ENCODE measurements at places on chromosomes 12 and 14. TPM values are rescaled to one million over a fixed set of nuclear protein-coding genes. Genes with fewer than 3 reads are reported as not detected.

The C3AR1 gene
- not detected for total RNA-seq

- no peaks in the 10 kb centered on the region for H3K4me1 ChIP-seq
- H3K27ac ChIP-seq: no peak overlapping the region
- H3K27me3 ChIP-seq: no peaks in the 10 kb centered on the region
Measured at GRCh38 chr12:87870061-87870460, 159.1 kb downstream of the C12orf50 start.

DNA sequence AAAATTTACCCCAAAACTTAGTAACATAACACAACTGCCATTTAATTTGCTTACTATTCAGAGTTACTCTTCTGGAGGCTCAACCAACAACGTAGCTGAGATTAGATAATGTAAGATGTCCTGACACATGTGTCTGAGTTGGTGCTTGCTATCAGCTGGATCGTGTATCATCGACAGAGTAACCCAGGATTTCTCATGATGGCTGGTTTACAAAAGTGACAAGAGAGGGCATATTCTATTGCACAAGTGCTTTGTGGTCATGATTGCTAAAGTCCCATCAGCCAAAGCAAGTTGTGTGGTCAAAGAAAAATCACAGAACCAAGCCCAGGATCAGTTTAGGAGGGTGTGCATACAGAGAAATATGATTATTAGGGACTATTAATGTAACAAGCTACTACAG lies 73.4 kb downstream of the CAPZA3 start:
- H3K4me1 ChIP-seq: no peaks in the 10 kb centered on the region
- H3K27me3 ChIP-seq: no peaks in the 10 kb centered on the region
- no peaks in the 10 kb centered on the region for H3K36me3 ChIP-seq
- no peak for DNase-seq
- H3K4me3 ChIP-seq: no peak overlapping the region

DNA sequence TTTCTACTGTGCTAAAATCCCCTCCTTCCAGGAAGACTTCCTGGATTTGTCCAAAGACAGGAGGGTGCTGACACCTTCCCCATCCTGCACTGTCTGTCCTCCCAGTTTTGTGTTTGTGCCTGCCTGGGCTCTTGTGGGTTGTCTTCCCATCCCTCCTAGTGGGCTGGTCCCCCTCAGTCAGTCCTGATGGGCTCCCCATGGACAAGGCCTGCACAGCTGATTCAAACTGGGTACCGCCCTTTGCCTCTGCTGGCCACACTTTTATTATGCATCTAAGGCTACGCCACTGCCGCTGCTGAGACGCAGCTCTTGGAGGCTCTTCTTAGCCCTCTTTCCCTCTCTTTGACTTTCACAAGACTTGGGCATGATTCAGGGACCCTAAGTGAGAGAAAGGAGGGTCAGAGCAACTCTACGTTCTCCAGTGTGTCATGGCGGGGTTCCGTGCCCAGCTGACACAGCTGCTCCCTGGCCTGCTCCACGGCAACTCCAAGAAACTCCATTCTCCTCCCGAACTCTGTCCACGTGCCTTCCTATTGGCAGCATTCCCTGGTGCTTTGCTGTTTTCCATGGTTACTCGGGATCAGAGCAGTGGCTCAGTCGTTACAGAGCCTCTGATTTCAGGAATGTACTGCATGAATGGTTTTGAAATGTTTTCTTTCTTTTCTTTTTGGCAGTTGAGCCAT lies 3.8 kb upstream of the KRT85 start:
- no peaks in the 10 kb centered on the region for H3K4me1 ChIP-seq
- no peak overlapping the region for H3K27ac ChIP-seq
- H3K36me3 ChIP-seq: no peaks in the 10 kb centered on the region
- H3K4me3 ChIP-seq: no peak overlapping the region
- H3K27me3 ChIP-seq: no peaks in the 10 kb centered on the region

GRCh38 chr12:114313910-114314309 lies 92.0 kb downstream of the TBX5 start:
- H3K36me3 ChIP-seq: no peaks in the 10 kb centered on the region
- no peak overlapping the region for H3K27ac ChIP-seq

DNA sequence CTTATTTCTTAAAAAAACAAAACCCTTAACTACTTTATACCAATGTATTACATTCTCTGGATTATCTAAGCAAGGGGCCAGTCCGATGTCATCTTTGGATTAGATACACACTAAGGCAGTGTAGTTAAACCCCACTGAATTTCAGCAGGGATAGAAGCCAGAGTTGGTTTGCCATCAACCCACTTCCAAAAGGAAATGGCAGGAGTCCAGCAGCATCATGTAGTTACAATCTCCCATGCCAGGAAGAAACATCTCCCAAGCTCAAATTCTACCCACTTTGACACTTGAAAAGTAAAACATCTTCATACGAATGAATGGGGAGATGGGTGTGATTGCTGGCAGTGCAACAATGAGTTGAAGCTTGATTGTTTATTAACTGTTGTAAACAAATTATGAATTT lies 203.5 kb upstream of the PLXNC1 start:
- no peak overlapping the region for H3K27ac ChIP-seq
- no peak overlapping the region for H3K4me3 ChIP-seq
- H3K36me3 ChIP-seq: no peaks in the 10 kb centered on the region
- no peaks in the 10 kb centered on the region for H3K27me3 ChIP-seq
- H3K4me1 ChIP-seq: no peaks in the 10 kb centered on the region
- DNase-seq: no peak

- H3K27me3 ChIP-seq: no peaks in the 10 kb centered on the region
- no peak for DNase-seq
- no peaks in the 10 kb centered on the region for H3K36me3 ChIP-seq
- H3K27ac ChIP-seq: no peak overlapping the region
Measured at GRCh38 chr14:57161583-57162234, 107.0 kb downstream of the EXOC5 start.

The AKAP6 gene
- 0.82 TPM for total RNA-seq

The BHLHE41 gene
- 147 TPM for total RNA-seq

The PTCSC3 gene
- not detected for total RNA-seq

DNA sequence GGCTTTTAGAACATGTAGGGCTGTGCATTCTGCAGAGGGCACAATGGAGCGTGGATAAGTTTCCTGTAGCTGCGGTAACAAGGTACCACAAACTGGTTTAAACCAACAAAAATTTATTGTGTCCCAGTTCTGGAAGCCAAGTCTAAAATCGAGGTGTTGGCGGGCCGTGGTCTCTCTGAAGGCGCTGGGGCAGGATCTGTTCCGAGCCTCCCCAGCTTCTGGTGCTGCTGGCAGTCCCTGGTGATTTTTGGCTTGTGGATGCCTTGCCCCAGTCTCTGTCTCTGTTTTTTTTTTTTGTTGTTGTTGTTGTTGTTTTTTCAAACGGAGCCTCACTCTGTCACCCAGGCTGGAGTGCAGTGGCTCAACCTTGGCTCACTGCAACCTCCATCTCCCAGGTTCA lies 77.5 kb downstream of the ACACB start:
- H3K27me3 ChIP-seq: no peaks in the 10 kb centered on the region
- no peak overlapping the region for H3K27ac ChIP-seq
- H3K36me3 ChIP-seq: no peaks in the 10 kb centered on the region
- H3K4me1 ChIP-seq: no peaks in the 10 kb centered on the region
- H3K4me3 ChIP-seq: no peak overlapping the region

DNA sequence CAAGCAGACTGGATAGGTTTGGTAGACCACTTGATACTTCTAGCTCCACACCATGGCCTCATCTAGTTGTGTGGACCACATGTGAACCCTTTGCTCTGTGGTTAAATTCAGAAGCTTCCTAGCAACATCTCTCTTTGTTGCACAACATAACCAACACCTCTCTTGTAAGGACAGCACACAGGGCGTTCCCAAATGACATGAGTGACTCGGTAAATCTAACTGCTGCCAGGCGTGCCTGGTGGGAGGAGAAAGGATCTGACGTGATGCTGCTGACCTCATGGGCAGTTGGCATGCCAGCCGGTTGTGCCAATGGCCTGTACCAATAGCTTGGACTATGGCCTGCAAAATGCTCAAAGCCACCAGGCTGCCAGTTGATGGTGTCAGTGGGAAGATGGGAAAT lies 93.8 kb downstream of the CPSF2 start:
- H3K27me3 ChIP-seq: peaks cover 6% of the 10 kb centered on the region
- no peaks in the 10 kb centered on the region for H3K36me3 ChIP-seq
- H3K27ac ChIP-seq: no peak overlapping the region

The BCL11B gene
- 0.23 TPM for total RNA-seq

The ZBTB42 gene
- 16.5 TPM for total RNA-seq

The KRT7 gene
- total RNA-seq: 16.8 TPM

DNA sequence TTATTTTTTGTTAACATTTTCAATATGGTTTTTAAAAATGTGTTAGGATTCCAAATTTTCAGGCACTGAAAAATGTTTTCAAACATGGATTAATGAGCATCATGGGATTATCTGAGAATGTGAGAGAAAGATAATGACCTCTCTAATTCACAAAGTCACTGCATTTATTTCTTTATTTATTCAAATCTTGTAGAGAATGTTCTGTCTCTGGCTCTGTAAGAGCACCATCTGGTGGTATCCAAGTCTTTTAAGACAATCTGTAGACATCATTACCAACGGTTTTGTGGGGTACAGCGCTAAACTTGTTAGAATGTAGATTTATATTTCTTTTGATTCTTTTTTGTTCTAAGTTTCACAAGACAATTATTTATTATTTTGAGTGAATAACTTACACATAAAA lies 956.0 kb upstream of the NOVA1 start:
- no peaks in the 10 kb centered on the region for H3K4me1 ChIP-seq
- H3K27ac ChIP-seq: no peak overlapping the region
- no peak overlapping the region for H3K4me3 ChIP-seq
- no peak for DNase-seq

DNA sequence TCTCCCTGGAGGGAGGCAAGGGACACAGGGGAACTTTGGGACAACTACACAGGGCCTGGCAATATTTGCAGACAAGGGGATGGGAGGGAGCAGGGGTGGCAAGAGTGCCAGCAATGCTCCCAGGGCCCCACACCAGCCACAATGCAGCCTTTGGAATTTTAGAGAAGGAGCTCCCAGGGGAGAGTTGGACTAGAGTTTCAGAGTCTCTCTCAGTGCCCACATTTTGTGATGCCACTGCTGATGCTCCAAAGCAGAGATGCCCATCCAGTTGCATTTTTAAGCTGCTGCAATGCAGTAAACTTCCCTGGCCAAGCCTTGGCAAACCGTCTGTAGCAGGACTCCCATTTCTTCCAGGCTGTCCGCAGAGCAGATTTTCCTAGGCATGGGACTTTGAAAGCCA lies 98.9 kb downstream of the ZFP36L1 start:
- H3K27ac ChIP-seq: no peak overlapping the region
- H3K4me3 ChIP-seq: no peak overlapping the region
- H3K36me3 ChIP-seq: no peaks in the 10 kb centered on the region
- H3K27me3 ChIP-seq: no peaks in the 10 kb centered on the region
- DNase-seq: no peak

- no peak overlapping the region for H3K4me3 ChIP-seq
- H3K27me3 ChIP-seq: no peaks in the 10 kb centered on the region
Measured at GRCh38 chr14:99805757-99806439, 12.7 kb downstream of the EML1 start.

- no peak overlapping the region for H3K27ac ChIP-seq
- no peaks in the 10 kb centered on the region for H3K27me3 ChIP-seq
- no peaks in the 10 kb centered on the region for H3K36me3 ChIP-seq
- no peak for DNase-seq
Measured at GRCh38 chr12:6780573-6780972, 8.3 kb downstream of the LAG3 start.

DNA sequence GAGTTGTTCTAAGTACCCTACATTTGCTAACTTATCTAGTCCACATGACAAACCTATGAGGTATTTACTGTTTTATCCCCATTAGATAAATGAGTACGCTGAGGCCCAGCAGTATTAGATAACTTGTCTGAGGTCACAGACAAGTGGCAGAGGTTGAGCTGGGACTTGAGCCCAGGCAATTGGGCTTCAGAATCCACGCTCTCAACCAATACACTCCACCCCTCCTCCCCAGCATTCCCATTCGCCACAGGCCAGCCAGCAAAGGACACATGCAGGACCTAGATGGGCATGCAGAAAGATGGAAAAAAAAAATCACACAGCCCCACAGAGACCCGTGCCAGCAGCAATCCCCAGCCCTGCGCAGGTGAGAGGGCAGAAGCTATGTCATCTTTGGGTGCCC lies 12.4 kb downstream of the HDAC7 start:
- no peaks in the 10 kb centered on the region for H3K27me3 ChIP-seq
- peaks cover 2% of the 10 kb centered on the region for H3K36me3 ChIP-seq
- no peak overlapping the region for H3K27ac ChIP-seq
- no peak overlapping the region for H3K4me3 ChIP-seq

The C12orf56 gene
- 2.8 TPM for total RNA-seq

- DNase-seq: no peak
- no peak overlapping the region for H3K27ac ChIP-seq
- H3K4me3 ChIP-seq: no peak overlapping the region
Measured at GRCh38 chr14:102200690-102201352, 61.1 kb downstream of the WDR20 start.

- H3K4me1 ChIP-seq: no peaks in the 10 kb centered on the region
- no peak overlapping the region for H3K27ac ChIP-seq
- H3K4me3 ChIP-seq: no peak overlapping the region
Measured at GRCh38 chr12:19224746-19225145, 95.2 kb downstream of the PLEKHA5 start.

DNA sequence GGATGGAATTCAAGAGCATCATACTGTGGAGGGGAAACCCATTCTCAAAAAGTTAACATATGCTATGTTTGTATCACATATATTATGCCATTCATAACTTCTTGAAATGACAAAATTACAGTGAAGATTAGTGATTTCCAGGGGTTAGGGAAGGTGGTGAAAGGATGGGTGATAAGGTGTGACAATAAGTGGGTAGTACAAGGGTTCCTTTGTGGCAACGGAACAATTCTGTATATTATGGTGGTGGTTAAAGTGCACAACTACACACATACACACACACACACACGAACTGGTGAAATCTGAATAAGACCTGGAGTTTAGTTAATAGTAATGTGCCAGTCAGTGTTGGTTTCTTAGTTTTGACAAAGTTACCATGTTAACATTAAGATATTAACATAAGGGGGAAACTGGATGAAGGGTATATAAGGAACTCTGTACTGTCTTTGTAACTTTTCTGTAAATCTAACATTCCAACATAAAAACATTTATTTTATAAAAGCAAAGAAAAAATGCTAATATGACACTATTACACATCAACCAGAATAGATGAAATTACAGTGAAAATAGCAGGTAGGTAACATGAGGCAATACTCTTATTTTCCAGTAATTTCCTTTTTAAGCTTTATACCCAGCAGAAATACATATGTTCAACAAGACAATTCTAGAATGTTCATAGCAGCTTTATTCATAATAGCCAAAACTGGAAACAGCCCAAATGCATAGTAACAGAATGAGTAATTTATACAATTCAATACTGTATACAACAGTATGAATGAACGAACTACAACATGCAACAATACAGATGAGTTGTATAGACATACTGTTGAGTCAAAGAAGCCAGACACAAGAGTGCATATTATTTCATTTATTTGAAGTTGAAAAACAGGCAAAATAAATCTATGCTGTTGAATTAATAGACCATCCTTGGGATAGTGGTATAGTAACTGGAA lies 44.0 kb upstream of the OR5AU1 start:
- H3K4me3 ChIP-seq: no peak overlapping the region
- no peak overlapping the region for H3K27ac ChIP-seq
- H3K36me3 ChIP-seq: peaks cover 2% of the 10 kb centered on the region
- peaks cover under 1% of the 10 kb centered on the region for H3K4me1 ChIP-seq
- DNase-seq: no peak

The SIX1 gene
- 7.4 TPM for total RNA-seq

- H3K27me3 ChIP-seq: no peaks in the 10 kb centered on the region
- DNase-seq: no peak
- H3K4me3 ChIP-seq: no peak overlapping the region
Measured at GRCh38 chr12:86137936-86138335, 118.3 kb downstream of the MGAT4C start.

The RPS6KL1 gene
- 14.9 TPM for total RNA-seq

Data from Panc1 (cell line).